KBM-7 (cell line): ENCODE measurements at places on chromosomes 3 and 15.

DNA sequence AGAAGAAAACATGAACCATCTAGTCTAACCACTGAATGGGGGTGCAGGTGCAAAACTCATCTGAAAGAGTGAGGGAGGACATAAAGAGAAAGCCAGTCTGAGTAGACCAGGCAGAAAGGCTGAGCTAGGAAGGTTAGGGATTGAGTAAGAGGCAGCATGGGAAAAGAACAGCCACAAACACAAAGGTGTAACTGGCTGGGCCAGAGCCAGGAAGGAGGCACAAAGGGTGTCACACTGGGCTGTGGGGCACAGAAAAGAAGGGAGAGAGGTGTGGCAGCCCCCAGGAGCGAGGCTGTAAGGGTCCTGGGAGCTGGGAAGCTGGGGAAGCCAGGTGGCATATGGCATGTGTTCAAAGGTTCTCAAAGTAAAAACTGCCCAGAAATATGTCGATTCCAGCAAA is 18.7 kb downstream of the IGSF11 start:
- DNase-seq: no peak

DNA sequence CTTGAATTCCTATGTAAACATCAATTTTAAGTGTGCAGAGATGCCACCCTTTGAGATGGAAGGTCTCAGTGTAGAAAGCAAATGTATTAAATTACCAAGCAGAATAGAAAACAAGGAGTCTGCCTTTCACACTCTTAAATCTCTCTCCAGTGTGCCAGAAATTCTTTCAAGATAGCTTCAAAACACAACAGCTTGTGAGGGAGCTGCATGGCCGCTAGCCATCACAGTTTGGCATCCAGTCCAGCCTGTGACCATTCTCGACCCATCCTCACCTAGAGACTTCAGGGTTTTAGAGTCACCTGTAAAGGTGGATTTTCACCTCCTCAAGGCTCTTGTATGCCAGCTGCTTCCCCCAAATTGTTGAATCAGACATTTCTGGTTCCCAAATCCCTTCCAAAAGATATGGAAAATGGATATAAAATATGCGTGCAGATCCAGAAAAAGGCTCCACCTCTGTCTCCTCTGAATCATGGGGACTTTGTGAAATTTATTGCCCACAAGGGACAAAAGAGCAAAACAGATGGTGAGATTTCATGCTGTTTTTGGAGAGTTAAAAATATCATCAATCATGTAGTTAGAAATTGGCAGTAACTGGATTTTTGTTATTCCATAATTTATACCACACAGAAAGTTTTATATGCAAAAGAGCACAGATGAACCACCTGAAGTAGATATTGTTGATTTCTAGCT is 114.2 kb upstream of the THRB start:
- DNase-seq: no peak

- no peak for DNase-seq
Observed at GRCh38 chr3:4336850-4337546, 33.8 kb downstream of the SETMAR start.

- no peak for DNase-seq
Observed at GRCh38 chr3:38028621-38029361, 651 bp downstream of the PLCD1 start.

GRCh38 chr15:70195587-70196305 is 98.0 kb upstream of the TLE3 start:
- no peak for DNase-seq

DNA sequence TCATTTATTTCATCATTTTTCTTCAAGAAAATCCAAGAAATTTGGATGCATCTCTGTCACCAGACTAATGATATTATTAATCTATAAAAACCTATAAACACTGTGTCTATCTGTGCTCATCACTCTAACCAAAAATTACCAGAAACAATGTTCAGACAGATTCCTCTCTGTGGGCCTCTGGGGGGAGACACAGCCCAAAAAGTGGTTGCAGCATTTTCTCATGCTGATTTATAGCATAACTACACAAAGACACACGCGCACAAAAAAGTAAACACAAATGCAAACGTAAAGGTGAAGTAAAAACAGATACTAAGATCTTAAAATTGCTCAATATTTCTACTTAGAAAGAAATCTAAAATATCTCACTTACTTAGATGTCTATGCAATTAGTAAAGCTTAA is 976.0 kb downstream of the GBE1 start:
- no peak for DNase-seq

DNA sequence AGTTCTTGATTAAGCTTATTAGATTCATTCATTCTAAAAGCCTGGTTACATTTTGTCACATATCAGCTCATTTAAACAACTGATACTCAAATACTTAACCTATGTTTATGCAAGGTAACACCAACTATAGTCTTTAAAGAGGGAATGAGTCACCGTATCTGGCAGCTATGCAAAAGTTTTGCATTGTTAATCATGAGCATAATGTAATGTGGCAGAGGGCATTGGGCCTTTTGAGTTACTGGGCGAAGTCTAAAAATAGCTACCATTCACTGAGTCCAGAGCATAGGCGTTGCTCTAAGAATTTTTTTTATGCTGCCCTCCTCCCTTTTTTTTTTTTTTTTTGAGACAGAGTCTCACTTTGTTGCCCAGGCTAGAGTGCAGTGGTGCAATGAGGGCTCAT is 277.7 kb upstream of the ZNF717 start:
- no peak for DNase-seq

- DNase-seq: no peak
Observed at GRCh38 chr3:140368223-140368811, 309.5 kb upstream of the TRIM42 start.
